Inflammatory macrophage treated with lipopolysaccharide for 1 hour (primary cell): ENCODE measurements at places on chromosomes 3 and 15.
A peak's percentile ranks its signal among the peaks of the same experiment; 100 is the strongest.

DNA sequence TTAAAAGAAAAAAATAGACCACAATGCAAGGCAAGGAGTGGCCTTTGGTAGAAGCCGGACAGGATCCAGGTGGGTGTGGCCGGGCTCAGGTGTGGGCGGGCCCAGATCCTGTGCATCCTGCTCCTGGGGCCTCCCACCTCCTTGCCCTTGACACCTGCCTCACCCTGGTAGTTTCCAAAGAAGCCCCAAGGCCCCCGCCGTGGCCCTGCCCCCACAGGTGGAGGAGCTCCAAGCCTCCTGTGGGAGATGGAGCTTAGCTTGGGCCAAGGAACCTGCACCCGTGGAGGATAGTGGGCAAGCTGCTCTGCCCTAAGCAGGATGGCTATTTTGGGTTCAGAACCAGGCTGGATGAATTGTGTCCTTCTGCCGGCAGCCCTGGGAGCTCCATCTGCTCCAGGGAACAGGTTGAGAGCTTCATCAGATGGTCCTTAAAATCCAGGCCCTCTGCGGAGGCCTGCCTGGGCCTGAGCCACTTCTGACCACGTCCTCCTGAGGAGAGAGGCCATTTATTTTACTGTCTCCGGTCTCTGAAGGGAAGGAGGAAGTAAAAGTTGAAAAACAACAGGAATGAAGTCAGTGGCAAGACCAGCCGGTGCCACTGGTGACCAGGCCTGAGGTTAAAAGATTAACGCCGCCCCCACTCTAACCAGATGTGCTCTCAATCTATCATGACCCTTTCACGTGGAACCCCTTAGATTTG is 53.9 kb upstream of the KLF13 start:
- peak; percentile 45 for DNase-seq

- no peak for DNase-seq
These were observed 116.2 kb downstream of the ROBO1 start for GRCh38 chr3:79651536-79652065.

DNA sequence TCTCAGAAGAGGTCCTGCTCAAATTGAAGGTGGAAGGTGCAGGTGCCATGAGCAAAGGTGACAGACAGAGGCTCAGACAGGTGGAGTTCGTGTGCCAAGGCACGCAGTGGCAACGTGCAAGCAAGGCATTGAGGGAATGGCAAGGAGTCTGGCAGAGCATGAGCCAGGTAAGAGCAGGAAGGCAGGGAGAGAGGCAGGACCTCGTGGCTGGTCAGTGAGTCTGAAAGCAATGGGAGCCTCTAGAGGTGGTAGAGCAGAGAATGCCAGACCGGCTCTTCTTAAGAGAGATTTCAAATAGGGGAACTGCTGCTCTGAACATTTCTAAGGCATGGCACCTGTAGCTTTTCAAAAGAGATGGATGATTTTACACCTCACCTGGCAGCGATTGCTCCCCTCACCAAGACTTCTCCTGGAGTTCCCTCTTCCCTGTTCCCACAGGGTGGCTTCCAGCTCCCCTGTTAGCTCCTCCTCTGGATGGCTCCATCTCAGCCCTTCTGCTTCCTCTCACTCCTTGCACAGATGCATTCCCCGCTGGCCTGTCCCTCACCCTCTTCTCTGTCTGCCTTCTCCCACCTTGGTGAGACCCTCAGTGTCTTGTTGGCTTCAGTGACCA is 2.7 kb downstream of the MYO5C start:
- DNase-seq: no peak

- no peak for DNase-seq
These were observed 166.2 kb downstream of the UACA start for GRCh38 chr15:70597056-70597603.

- no peak for DNase-seq
These were observed 101.5 kb upstream of the SATB1 start for GRCh38 chr3:18526667-18527066.

- no peak for DNase-seq
These were observed 323.8 kb upstream of the AZI2 start for GRCh38 chr3:28672406-28672805.

DNA sequence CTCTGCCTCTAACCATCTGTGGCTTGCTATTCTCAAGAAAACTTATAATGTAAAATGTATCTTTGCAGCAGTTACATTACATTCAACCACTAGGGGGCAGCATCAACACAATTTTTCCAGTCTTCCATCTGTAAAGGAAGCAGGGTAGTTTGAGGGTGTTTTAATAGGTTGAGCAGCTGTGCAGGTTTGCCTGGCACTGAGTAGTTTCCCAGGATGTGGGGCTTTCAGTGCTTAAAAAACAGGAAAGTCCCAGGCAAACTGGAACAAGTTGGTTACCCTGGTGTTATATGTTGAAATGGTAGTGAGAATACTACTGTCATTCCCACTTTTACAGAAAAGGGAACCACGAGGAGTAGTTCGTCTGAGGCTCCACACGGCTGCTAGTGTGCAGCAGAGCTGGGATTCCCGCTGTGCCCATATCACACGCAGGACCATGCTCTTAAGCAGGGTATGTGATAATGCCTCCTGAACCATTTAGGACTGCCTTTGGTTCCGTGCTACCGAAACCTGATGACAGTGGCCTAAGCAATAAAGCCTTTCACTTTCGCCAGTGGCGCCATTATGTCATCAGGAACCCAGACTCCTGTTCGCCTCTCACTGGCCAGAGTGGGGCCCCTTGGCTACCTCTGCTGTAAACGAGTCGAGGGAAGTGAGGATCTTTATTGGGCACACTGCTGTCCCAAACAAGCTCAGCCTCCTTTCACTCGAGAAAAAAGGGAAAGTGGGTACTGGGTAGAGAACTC is 64.7 kb upstream of the ZBTB38 start:
- peak; percentile 97 for DNase-seq

- DNase-seq: peak; percentile 66
These were observed 21.9 kb downstream of the PLCL2 start for GRCh38 chr3:16906682-16907081.

DNA sequence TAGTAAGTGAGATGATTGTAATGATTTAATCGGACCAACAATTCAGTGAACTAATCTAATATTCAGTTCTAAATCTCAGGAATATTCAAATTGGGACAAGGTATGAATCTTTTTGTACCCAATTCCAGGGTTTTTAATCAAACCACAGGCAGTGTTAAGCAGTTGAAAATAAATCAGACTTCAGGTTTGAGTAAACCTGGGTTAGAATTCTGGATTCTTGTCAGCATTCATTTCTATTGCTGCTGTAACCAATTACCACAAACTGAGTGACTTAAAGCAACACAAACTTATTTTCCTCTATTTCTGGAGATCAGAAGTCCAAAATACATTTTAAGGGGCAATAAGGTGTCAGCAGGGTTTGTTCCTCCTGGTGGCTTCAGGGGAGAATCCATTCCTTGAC is 208.4 kb upstream of the ZPLD1 start:
- DNase-seq: no peak

DNA sequence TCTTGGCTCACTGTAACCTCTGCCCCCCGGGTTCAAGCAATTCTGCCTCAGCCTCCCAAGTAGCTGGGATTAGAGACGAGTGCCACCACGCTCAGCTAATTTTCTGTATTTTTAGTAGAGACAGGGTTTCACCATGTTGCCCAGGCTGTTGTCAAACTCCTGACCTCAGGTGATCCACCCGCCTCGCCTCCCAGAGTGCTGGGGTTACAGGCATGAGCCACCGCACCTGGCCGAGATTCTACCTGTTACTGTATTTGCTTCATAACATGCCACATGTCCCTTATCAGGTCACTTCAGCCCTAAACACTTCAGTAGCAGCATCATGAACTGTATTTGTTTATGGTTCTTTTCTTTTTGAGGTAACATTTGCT is 7.5 kb upstream of the LCTL start:
- DNase-seq: no peak

DNA sequence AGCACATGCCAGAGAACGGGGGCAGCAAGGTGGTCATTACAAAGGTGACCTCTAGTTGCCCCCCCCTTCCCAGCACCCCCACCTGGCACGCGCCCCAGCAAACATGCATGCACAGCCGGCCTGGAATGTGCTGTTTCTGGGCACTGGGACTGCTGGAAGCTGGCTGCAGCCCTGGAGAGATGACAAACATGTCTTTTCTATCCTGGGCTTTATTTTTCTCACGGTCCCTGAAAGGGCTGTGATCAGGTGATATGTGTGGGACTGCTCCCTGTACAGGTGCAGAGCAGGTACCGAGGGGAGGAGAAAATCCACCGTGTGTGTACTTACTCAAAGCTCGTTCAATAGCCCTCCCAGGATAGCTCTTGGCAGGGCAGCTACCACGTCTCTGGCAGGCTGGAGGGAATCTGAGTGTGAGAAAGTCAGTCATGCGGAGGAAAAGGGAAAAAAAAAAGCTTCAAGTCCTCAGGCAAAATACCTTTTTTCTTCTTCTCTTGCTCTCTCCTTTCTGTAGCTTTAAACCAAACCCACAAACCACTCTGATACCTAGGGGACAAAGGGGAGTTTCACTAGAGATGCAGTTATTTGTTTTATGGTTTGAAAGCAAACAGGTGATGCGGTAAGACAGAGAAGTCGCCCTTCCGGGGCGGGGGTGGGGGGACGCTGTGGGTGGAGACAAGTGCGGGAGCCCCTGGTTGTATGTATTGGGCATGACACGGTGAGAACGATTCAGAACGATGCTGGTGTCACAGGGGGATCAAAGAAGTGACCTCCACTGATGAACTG is 5.0 kb upstream of the HES1 start:
- DNase-seq: no peak

DNA sequence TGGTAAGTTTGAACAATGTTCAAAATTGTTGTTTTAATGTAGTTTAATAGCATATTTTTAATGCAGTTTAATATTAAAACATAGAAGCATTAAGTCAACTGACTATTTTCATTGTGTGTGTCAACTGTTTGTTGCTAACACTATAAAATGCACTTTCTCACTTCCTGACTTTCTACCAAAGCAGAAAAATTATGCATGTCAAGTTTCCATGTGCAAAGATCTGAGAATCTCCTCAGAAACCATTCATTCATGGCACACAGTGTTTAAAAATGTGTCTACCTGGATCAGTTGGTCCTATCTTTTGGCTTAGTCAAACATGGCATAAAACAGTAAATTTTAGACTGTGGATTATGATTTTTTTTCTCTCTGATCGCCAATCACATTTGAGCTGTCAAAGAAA is 156.0 kb downstream of the PLD1 start:
- DNase-seq: no peak

GRCh38 chr3:47299381-47300318 is 16.9 kb downstream of the KLHL18 start:
- DNase-seq: no peak

DNA sequence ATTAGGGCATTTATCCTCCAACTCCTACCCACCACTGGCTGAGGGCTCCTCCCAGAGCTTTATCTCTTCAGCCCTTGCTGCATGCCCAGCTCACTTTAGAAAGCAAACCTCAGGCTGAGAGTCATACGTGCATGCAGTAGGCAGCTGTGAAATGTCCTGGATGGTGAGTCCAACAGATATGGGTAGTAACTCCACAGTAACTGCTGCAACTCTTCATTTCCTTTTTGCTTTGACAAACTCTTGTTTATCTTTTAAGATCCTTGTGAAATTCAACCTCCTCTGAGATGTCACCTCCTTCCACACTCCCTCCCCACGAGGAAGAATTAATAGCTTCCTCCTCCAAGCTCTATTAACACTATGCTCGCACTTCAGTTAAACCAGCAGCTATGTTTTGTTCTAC is 35.9 kb upstream of the CTNNB1 start:
- no peak for DNase-seq

- no peak for DNase-seq
These were observed 57.2 kb upstream of the SMAD6 start for GRCh38 chr15:66644869-66645268.

GRCh38 chr3:59995563-59995962 is 945.7 kb upstream of the CFAP20DC start:
- DNase-seq: no peak

DNA sequence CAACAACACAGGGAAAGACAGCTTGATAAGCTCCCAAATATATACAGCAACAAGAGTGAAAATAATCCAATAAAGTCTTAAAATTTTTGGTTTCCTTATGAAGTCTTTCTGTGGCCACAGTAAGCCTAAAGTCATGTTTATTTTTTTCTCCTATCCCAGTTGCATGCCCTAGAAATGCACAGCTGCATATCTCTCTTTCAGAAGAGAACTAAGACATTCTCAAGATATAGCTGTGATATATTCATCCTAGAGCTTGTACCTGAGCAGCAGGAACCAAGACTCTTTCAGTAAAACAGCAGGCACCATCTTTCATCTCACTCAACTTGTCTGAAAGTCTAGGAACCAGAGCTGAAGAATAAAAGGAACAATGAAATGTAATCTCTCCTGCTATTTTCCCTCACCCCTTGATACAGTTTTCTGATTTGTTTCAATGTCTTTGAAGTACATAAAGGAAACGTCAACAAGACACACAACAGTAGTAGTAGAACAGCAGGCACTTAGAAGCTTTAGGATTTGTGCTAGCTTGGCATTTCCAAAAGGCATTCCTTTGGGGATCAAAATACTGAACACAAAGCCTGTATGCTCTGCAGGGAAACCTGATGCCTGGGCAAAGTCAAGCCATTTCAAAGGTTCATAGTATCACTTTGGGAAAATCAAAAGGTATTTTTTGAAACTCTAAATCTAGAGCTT is 536.8 kb downstream of the PYDC2 start:
- DNase-seq: no peak

DNA sequence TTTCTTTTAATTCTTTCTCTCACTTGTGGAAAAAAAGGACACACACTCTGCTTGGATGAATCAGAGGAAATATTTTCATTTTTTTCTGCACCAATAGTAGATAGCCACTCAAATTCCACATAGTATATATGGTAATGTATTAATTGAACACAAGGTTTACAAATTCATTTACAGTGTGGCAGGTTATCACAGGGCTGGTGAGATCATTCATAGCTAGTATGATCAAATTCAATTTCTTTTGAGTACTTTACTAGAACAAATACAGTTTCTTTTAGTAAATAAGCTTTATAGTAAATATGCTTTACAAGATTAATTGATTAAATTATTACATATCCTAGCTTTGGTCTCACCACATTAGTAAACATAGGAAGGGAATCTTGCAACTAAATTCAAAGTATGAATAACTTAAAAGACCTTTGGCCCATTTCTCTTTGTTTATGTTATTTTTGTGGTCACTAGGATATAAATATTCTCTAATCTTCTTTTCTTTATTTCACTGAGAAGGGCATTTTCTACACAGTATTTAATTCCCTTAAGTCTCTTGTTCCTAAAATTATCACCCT is 40.1 kb upstream of the PARP14 start:
- no peak for DNase-seq

- DNase-seq: no peak
These were observed 50.0 kb downstream of the MB21D2 start for GRCh38 chr3:192867645-192868044.

GRCh38 chr3:40615918-40616819 is 91.4 kb downstream of the ZNF621 start:
- no peak for DNase-seq

DNA sequence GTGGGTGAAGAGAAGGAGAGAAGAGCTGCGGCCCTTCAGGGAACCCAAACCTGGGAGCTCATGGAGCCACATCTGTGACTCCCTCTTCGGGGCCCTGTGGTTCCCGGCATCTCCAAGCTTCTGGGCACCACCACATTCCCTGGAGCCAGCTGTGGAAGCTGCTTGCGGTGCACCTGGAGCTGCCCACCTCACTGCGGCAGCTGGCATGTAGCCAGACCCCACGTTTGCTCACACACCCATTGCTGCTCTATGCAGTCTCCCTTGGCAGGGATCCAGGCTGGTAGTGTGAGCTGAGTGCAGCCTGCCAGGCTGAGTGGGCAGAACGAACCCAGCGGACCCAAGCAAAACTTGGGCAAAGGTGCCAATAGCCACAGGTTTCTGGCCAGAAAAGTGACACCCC is 16.8 kb upstream of the PLA2G4E start:
- DNase-seq: no peak

GRCh38 chr3:184682671-184683070 is 29.2 kb downstream of the MAGEF1 start:
- no peak for DNase-seq
